HTR-8/SVneo (cell line): ENCODE measurements at places on chromosomes 7 and 10.

GRCh38 chr10:82377608-82378007 is 502.6 kb downstream of the NRG3 start:
- no peak for DNase-seq

GRCh38 chr7:114590298-114590697 is 175.7 kb downstream of the FOXP2 start:
- no peak for DNase-seq

GRCh38 chr10:3494131-3494837 is 290.7 kb downstream of the KLF6 start:
- no peak for DNase-seq

DNA sequence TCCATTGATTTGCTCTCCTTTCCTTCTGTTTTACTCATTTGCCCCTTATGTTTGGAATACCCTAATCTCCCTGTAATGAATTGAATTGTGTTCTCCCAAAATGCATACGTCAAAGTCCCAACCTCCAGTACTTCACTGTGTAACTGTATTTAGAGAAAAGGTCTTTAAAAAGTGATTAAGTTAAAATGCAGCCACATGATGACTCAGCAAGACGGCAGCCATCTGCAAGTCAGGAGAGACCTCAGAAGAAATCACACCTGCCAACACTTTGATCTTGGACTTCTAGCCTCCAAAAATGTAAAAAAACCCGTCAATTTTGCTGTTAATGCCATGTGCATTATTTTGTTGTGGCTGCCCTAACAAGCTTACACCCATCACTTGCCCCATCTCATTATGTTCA is 85.3 kb upstream of the PCLO start:
- DNase-seq: no peak

- DNase-seq: no peak
These were observed 164.0 kb upstream of the NRP1 start for GRCh38 chr10:33498391-33498891.

DNA sequence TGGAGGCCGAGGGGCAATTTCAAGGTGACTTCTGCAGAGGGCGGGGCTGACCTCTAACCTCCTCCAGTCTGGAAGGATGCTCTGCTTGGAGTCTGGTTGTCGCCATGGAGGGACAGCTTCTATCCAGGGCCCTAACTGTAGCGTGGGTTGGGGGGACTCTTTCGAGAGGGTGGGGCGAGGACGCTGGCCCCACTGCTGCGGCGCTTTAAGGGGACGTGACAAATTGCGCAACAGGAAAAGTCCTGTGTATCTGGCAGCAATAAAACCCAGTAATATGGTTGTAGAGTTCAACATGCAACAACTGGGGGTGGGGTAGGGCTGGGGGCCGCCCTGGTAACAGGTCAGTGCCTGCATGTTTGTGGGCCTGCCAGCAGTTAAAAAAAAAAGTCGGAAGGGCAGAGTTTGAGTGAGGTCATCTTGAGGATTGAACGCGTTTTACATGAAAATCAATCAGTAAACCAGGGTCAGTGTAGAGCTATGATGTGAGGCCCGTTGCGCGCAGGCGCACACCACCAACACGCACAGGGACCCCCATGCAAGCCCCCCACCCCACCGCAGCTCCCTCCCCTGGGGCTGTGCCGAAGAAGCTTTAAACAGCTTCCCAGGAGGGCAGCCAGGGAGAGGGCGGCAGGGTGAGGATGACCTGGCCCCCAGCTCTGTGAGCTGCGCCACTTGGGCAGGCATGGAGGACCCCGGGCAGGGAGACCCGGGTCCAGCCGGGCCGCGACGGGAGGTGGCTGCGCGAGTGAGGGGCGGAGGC is 4.3 kb downstream of the SHH start:
- DNase-seq: no peak

GRCh38 chr10:14123139-14123538 is 207.6 kb downstream of the FRMD4A start:
- no peak for DNase-seq

DNA sequence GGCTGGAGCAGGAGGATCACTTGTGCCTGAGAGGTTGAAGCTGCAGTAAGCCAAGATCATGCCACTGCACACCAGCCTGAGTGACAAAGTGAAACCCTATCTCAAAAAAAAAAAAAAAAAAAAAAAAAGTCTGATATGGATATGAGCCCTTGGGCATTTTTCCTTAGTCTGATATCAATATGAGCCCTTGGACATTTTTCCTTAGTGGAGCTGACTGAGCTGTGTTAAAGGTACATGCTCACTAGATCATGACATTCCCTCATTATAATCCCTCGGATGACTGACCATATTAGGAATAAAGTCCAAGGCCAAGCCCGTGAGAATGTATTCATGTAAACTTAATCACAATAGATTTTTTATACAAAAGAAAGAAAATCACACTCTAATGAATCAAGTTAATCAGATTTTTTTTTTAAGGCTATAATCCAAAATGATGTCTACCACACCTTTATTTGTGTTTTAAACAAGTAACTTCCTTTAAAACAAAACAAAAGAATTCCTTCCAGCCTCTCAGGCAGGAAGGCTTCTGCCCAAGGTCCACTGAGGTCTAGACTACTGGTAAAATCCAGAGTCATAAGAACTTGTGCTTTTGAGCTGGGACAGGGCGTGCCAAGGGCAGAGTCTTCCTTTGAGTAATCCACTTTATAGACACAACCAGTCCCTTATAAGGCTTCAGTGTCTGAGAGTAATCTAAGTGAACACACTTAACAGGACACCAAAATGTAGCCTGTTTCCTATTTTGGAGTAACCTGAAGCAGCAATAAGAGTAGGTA is 5.5 kb downstream of the PPA1 start:
- DNase-seq: no peak

DNA sequence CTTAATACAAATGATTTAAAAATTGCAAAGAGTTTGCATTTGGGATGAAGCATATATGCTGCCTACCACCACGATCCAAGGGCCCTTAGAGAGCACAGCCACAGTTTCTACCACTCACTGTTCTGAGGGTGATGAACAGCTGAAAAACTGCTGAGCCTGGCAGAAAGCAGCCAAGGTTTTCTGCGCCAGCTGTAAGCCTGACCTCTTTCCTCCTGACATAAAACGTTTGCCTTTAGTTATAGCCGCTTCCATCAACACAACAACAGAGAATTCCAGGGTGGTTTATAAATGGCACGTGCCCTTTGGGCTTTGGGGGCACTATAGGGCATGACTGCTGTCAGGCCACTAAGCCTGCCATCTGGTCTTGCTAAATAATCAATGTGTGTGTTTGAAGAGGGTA is 222.8 kb downstream of the RELN start:
- DNase-seq: no peak
